Type B pancreatic cell (in vitro differentiated cells): ENCODE measurements at places on chromosomes 6 and 20. TPM values are rescaled to one million over a fixed set of nuclear protein-coding genes. Genes with fewer than 3 reads are reported as not detected.

Gene PDE10A
- 6.6 and 10.8 TPM in 2 replicates for total RNA-seq

Gene TMEM170B
- total RNA-seq = 2.1 and 4.0 TPM in 2 replicates

Gene FERMT1
- total RNA-seq = 7.1 and 11.5 TPM in 2 replicates

Gene C20orf204
- total RNA-seq = 3.0 and 7.4 TPM in 2 replicates

Gene SIRPB2
- total RNA-seq = not detected in 2 replicates

Gene TCP11
- total RNA-seq = not detected in 2 replicates

Gene JAG1
- 31.9 and 58.4 TPM in 2 replicates for total RNA-seq

Gene SCGN
- total RNA-seq = 47.1 and 89.1 TPM in 2 replicates

Gene RIPOR3
- 1.9 and 5.1 TPM in 2 replicates for total RNA-seq

GRCh38 chr20:44961870-44962267 lies 1.7 kb upstream of the TOMM34 start:
- H3K4me1 ChIP-seq = peaks cover 43% of the 10 kb centered on the region
- H3K27ac ChIP-seq = peak overlapping the region; percentile 23
- H3K36me3 ChIP-seq = peaks cover 6% of the 10 kb centered on the region
- no peak for DNase-seq
- H3K4me3 ChIP-seq = peak overlapping the region; percentile 97

DNA sequence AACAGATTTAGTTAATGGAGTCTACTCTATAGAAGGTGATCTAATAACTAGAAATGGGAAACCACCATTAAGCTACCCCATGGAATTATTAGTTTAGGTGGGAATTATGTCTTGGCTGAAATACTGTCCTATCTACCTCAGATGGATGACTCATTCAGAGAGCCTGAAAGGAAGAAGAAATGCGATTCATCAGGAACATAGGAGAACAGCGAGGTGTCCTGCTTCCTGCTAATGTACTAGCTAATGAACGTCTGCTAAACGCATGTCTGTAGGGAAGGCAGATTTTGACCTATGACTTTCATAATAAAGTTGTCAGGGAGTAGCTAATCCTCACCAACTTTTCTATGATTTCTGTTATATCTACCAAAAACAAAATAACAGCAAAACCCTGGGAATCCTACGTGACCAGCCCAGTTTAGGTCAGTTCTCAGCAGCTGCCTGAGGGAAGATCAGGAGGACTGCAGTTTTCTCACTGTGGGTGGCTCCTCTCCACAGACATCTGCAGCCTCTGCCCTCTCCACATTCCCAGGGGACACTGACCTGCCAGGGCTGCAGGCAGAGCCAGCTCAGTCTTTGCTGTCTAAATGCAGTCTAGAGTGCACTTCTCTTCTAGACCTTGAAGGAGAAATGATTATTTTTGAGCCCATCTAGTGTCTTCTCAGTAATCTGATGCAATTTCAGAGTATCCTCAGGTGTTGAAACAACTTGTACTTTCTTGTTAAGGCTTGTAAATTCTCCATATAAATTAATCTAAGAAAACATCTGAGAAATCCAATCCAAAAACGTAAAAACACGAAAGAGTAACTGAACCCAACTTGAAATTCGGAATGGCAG lies 18.1 kb upstream of the SFT2D1 start:
- H3K4me3 ChIP-seq = no peak overlapping the region
- no peak for DNase-seq
- H3K36me3 ChIP-seq = peaks cover 6% of the 10 kb centered on the region
- no peak overlapping the region for H3K27ac ChIP-seq
- peaks cover 25% of the 10 kb centered on the region for H3K27me3 ChIP-seq

GRCh38 chr6:12291071-12291838 lies 1.1 kb downstream of the EDN1 start:
- peak overlapping the region; percentile 89 for H3K27ac ChIP-seq
- peaks cover 15% of the 10 kb centered on the region for H3K27me3 ChIP-seq
- no peak for DNase-seq
- peaks cover 7% of the 10 kb centered on the region for H3K36me3 ChIP-seq
- H3K4me3 ChIP-seq = peak overlapping the region; percentile 90
- H3K4me1 ChIP-seq = peaks cover 44% of the 10 kb centered on the region

- no peak overlapping the region for H3K4me3 ChIP-seq
- H3K27me3 ChIP-seq = no peaks in the 10 kb centered on the region
- DNase-seq = no peak
- no peaks in the 10 kb centered on the region for H3K36me3 ChIP-seq
Observed at GRCh38 chr6:33607784-33608161, 13.3 kb upstream of the ITPR3 start.

DNA sequence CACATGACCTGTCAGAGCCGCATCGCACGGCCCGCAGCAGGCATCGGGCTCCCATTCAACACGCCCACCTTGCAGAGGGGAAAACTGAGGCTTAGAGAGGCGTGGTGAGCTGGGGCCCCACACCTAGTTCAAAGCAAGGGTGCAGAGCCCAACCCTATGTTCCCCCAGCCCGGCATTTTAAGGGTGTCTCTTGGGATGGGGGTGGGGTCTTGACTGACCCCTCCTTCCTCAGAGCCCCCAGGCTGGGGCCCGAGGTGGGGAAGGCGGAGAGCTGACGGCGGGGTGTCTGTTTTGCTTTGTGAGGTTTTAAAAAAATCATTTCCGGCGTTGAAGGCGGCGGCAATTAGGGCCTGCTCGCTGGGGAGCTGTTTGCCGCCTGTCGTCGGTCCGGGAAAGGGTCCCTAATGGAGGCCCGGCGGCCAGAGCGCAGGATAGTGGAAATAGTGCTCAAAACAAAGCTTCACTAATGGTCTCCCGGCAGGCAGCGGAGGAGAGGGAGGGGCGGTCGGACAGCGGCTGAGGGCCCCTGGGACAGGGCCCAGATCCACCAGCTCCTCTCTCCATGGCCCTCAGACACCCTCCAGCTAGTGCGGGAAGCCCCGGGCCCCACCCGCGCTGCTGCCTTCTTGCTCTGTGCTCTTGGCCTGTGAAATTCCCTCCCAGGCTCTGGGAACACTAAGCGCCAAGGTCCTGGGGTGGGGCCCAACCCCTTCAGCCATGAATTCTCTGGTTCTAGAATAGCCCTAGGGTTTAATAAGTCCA lies 11.9 kb downstream of the VSTM2L start:
- DNase-seq = no peak
- peak overlapping the region; percentile 82 for H3K4me3 ChIP-seq
- no peaks in the 10 kb centered on the region for H3K36me3 ChIP-seq
- H3K27ac ChIP-seq = peak overlapping the region; percentile 53

GRCh38 chr6:168713839-168714238 lies 272.9 kb downstream of the SMOC2 start:
- H3K27ac ChIP-seq = no peak overlapping the region
- H3K27me3 ChIP-seq = peaks cover 6% of the 10 kb centered on the region
- no peak overlapping the region for H3K4me3 ChIP-seq
- no peaks in the 10 kb centered on the region for H3K36me3 ChIP-seq

GRCh38 chr20:59161721-59162120 lies 1.9 kb upstream of the ZNF831 start:
- no peaks in the 10 kb centered on the region for H3K36me3 ChIP-seq
- no peak overlapping the region for H3K4me3 ChIP-seq
- H3K27me3 ChIP-seq = peaks cover 5% of the 10 kb centered on the region

GRCh38 chr20:4546786-4547185 lies 174.9 kb upstream of the PRND start:
- peaks cover 14% of the 10 kb centered on the region for H3K27me3 ChIP-seq
- H3K27ac ChIP-seq = no peak overlapping the region
- no peaks in the 10 kb centered on the region for H3K36me3 ChIP-seq
- no peak overlapping the region for H3K4me3 ChIP-seq

DNA sequence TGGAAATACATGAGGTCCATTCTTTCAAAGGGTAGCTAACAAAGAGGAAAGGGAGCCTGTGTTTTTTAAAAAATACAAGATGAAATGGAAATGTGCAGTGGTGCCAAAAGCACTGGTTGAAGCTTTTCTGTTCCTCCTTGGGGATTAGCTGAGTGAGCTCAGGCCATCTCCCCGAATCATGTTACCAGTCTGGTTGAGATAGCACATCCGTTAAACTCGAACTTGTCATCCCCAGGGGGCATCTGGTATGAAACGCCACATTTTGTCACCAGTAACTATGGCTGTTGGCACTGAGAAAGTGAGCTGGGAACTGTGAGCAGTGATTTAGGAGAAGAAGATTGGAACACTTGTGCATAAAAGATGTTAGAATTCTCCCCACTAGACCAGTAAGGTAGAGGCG lies 196.2 kb downstream of the SAMD5 start:
- H3K4me3 ChIP-seq = no peak overlapping the region
- H3K27ac ChIP-seq = no peak overlapping the region
- no peak for DNase-seq
- H3K36me3 ChIP-seq = no peaks in the 10 kb centered on the region

- H3K27me3 ChIP-seq = peaks cover 43% of the 10 kb centered on the region
- peak; percentile 93 for DNase-seq
- H3K36me3 ChIP-seq = no peaks in the 10 kb centered on the region
- no peak overlapping the region for H3K4me3 ChIP-seq
- H3K4me1 ChIP-seq = no peaks in the 10 kb centered on the region
Observed at GRCh38 chr6:26595669-26596269, 984 bp upstream of the ABT1 start.

- H3K27me3 ChIP-seq = peaks cover 32% of the 10 kb centered on the region
- no peak overlapping the region for H3K4me3 ChIP-seq
Observed at GRCh38 chr20:10777710-10778109, 103.9 kb upstream of the JAG1 start.

- H3K27ac ChIP-seq = no peak overlapping the region
- no peaks in the 10 kb centered on the region for H3K36me3 ChIP-seq
Observed at GRCh38 chr20:42635699-42636411, 553.9 kb downstream of the PTPRT start.

DNA sequence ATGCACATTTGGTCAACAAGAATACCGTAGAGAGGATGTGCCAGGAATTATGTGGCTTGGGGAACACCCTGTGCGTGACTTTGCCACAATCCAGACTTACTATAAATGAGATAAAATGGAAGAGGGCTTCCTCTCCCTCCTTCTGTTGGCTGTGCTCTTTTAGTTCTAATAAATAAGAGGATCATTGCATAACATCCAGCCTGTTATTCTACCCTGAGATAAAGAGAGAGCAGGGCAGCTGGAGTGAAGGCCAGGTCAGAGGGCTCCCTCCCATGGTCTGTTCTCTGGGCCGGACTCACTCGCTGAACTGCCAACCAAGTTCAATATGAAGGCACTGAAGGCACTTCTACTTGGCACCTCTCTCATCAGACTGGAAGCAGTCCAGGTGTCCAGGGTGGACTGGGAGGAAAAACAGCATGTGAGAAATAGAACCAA lies 91.7 kb downstream of the MTFR2 start:
- no peak overlapping the region for H3K4me3 ChIP-seq
- peaks cover 3% of the 10 kb centered on the region for H3K27me3 ChIP-seq
- H3K36me3 ChIP-seq = peaks cover 11% of the 10 kb centered on the region
- no peak for DNase-seq
- H3K4me1 ChIP-seq = peaks cover 5% of the 10 kb centered on the region

- no peak overlapping the region for H3K4me3 ChIP-seq
- peak; percentile 16 for DNase-seq
- H3K4me1 ChIP-seq = peaks cover 41% of the 10 kb centered on the region
- no peak overlapping the region for H3K27ac ChIP-seq
- peaks cover 58% of the 10 kb centered on the region for H3K27me3 ChIP-seq
Observed at GRCh38 chr20:22825546-22825945, 209.6 kb upstream of the SSTR4 start.

- DNase-seq = no peak
- no peaks in the 10 kb centered on the region for H3K27me3 ChIP-seq
- H3K27ac ChIP-seq = no peak overlapping the region
- H3K4me1 ChIP-seq = peaks cover 4% of the 10 kb centered on the region
Observed at GRCh38 chr6:151175662-151176445, 63.9 kb upstream of the AKAP12 start.

GRCh38 chr6:1756472-1757129 lies 146.9 kb downstream of the FOXC1 start:
- no peaks in the 10 kb centered on the region for H3K27me3 ChIP-seq
- DNase-seq = no peak
- H3K36me3 ChIP-seq = peaks cover 7% of the 10 kb centered on the region
- peaks cover 26% of the 10 kb centered on the region for H3K4me1 ChIP-seq
- H3K4me3 ChIP-seq = no peak overlapping the region
- no peak overlapping the region for H3K27ac ChIP-seq

- no peak overlapping the region for H3K4me3 ChIP-seq
- DNase-seq = no peak
- H3K27ac ChIP-seq = no peak overlapping the region
- H3K27me3 ChIP-seq = no peaks in the 10 kb centered on the region
- no peaks in the 10 kb centered on the region for H3K36me3 ChIP-seq
Observed at GRCh38 chr6:135994857-135995544, 143.5 kb downstream of the PDE7B start.

DNA sequence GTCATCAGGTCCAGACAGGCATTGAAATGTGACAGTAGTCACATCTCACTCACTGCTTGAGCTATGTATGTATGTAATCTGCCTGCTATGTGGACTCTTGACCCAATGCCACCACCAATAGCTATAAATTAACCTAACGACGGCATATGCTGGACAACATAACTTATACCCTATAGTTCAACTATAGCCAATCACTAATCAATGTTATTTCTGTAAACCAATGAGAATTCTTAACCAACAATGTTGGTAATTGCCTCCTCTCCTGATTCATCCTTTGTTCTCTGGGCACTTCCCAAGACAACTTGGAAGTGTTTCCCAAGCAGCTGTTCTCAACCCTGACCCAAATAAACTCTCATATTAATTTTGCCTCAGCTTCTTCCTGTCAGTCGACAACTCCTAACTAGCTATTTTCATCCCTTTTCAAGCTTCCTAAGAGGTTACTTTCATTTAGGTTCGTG lies 24.1 kb upstream of the SERPINB1 start:
- H3K4me1 ChIP-seq = peaks cover 16% of the 10 kb centered on the region
- no peak overlapping the region for H3K27ac ChIP-seq
- no peaks in the 10 kb centered on the region for H3K36me3 ChIP-seq
- no peak overlapping the region for H3K4me3 ChIP-seq
- H3K27me3 ChIP-seq = peaks cover 5% of the 10 kb centered on the region

DNA sequence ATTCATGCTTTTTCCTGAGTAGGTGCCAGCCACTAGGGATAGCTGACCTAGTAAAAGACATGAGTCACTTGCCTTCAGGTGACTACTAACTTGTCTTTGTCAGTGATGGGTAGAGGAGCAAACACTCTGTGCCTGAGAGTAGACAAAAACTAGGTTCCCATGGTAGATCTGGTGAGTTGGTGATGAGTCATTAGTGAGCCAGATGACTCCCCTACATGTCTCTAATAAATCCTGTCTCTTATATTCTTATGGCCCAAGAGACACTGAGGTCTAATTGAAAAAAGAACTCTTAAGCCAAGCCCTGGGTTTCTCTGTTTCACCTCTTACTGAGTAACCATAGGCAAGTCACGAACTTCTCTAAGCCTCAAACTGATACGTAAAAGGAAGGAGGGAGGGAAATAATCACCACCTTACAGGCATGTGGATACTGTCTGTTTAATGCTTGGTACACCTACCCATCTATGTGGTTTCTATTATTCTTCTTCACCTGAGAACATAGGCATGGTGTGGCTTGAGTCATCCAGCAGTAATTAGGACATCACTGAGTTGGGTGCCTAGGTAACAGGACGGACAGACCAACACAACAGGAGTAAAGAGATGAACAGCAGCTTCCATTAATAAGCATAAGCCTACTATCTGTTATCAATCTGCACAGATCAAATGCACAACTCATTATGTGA lies 20.3 kb downstream of the TTPAL start:
- H3K27me3 ChIP-seq = no peaks in the 10 kb centered on the region
- H3K27ac ChIP-seq = peak overlapping the region; percentile 78
- no peak for DNase-seq
- H3K36me3 ChIP-seq = peaks cover 32% of the 10 kb centered on the region
- no peaks in the 10 kb centered on the region for H3K4me1 ChIP-seq
- H3K4me3 ChIP-seq = no peak overlapping the region

GRCh38 chr6:130787726-130788500 lies 39.3 kb upstream of the SMLR1 start:
- DNase-seq = no peak
- H3K27me3 ChIP-seq = peaks cover 4% of the 10 kb centered on the region
- no peak overlapping the region for H3K4me3 ChIP-seq
- no peaks in the 10 kb centered on the region for H3K36me3 ChIP-seq
- no peak overlapping the region for H3K27ac ChIP-seq
